BE2C (cell line): ENCODE measurements at places on chromosomes 2 and 18.

- no peak for DNase-seq
Observed at GRCh38 chr2:239137165-239137897, 263.5 kb downstream of the HDAC4 start.

DNA sequence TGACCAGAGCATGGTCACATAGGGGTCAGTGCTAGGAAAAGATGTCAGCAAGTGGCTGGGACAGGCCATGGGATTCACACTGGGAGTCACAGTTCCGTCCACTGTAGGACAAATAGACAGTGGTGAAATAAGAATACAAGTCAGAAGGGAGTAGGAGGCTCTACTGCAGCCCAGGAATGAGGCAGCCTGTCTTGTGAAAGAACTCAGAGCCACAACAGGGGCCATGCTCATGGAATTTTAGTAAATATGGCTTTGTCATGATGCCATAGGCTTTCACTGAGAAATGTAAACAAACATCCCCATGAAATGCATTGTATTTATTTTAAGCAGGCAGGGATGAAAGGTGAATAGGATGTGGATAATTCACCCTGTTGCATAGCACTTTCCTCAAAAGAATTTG lies 504.3 kb downstream of the SOX11 start:
- DNase-seq = no peak

DNA sequence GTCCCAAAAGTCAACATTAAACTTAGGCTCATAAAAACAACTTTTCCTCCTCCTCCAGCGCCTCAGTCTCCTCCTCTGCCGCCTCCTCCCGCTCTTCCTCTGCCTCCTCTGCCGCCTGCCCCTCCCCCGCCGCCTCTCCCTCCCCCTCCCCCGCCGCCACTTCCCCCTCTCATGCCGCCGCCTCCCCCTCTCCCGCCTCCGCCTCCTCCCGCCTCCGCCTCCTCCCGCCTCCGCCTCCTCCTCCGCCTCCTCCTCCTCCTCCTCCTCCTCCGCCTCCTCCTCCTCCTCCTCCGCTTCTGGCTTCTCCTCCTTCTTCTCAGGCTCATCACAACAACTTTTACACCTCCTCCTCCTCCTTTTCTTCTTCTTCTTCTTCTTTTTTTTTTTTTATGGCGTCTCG lies 599.9 kb downstream of the TMEM182 start:
- DNase-seq = no peak

- no peak for DNase-seq
Observed at GRCh38 chr2:120791243-120791961, 55.7 kb downstream of the GLI2 start.

DNA sequence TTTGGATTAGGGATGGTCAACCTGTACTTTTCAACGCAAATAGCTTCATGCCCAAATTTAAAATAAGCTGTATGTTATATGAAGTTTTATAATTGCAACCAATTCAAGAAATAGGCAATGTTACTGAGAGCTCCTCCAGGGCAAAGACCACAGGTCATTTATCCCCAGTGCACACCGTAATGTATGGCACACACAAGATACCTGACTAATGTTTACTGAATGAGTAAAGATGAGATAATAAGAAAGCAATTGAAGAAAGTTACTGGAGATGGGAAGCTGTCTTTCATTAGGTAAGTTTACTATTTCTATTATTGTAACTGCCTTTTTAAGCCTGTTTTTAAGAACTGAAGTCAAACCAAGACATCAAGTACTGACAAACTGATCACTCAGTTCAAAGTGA lies 184.5 kb upstream of the VRK2 start:
- DNase-seq = no peak
